ENCODE measurements at places on chromosomes 4 and X.

- no peak for DNase-seq
Measured at GRCh38 chr4:52376132-52376704, 282.9 kb downstream of the USP46 start.

- DNase-seq = no peak
Measured at GRCh38 chr4:46954643-46955042, 38.7 kb downstream of the GABRA4 start.

DNA sequence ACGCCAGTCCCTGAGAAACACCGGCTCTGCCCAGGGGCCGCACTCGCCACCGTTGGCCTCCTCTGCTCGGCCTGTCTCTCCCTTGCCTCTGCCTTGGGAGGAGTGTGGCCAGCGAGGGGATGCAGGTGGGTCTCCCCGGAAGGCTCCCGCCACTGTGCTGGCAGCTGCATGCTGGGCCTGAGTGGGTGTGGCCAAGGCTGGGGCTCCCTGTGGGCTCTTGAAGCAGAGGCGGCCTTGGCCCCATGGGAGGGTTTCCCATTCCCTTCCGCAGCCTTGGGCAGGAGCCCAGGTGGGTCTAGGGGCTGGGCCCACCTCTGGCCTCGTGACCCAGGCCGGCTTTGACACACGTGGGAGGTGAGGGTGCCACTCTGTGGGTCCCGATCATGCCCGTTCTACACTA, 19.1 kb downstream of the FGFRL1 start:
- DNase-seq = no peak

GRCh38 chrX:82757614-82758013, 750.5 kb upstream of the POU3F4 start:
- no peak for DNase-seq

GRCh38 chr4:1458581-1458980, 52.3 kb upstream of the NKX1-1 start:
- no peak for DNase-seq
